ENCODE measurements at places on chromosomes 7 and 10.

DNA sequence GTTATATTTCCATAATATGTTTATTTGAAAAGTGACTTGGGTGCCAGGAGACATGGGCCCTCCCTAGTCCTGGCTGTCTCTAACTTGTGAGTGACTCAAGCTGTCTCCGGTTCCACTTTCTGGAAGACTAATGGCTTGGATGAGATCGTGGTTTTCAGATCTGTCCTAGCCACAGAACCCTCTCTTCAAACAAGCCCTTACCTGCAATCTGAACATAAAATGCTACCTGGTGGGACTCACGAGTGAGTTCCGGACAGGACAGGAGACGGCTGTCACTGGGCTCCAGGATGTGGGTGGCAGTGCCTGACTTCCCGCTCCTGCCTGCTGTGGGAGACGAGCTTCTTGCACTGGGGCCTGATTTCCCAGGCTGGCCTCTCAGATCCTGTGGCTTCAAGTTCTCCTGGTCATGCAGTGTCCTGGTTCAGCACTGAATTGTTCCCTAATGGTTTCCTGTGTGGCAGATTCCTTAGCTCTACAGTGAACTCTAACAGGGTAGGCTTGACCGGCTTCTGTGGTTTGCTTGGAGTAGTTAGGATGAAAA is 26.0 kb upstream of the PFKFB3 start:
- DNase-seq: no peak

GRCh38 chr10:9437131-9437530 is 1382.6 kb downstream of the GATA3 start:
- no peak for DNase-seq

DNA sequence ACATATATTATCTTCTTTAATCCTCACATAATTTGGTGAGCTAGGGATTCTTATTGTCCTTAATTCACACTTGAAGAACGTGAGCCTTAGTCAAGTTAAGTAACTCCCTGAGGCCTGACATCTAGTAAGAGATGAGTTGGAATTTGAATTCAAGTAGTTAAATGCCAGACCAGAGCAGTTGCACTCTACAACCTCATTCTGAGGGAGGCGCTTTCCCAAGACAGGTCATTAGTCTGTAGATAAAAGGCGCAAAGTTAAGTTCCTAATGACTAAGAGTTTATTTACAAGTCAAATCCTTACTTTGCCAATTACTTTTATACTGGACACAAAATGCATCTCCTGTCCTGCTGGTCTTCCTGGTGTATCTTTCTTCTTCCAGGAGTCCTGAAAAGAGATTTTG is 3.6 kb upstream of the EXOC6 start:
- DNase-seq: no peak

DNA sequence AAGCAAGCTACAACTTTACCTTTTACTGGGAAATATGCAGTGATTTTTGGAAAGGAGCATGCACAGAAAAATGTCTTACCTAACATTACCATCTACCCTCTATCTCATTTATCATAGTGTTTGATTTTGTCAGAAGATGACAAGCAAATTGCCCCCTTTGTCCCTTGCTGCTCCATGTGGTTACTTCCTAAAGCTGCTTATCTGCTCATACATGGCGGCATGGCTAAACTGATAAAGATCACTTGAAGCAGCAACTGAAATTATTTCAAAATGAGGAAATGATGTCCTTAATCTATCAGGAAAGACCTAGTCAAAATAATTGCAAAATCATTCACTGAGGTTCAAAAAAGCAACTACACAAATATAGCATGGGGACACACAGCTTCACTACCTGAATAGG is 1198.5 kb upstream of the SORCS1 start:
- DNase-seq: no peak

DNA sequence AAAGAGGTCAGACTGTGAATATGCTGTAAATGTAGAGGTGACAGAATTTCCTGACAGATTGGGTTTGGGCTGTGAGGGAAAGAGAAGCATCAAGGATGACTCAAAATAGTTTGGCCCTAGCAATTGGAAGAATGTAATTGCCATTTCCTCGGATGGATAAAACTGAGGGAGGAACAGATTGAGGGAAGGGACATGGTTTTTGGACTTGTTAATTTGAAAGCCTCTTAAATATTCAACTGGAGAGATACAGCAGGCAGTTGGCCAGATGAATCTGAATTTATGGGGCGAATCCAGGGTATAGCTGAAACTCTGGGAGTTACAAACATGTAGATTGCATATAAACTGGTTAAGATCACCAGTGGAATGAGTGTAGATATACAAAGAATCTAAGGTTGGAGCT is 3.4 kb downstream of the VPS50 start:
- DNase-seq: no peak

DNA sequence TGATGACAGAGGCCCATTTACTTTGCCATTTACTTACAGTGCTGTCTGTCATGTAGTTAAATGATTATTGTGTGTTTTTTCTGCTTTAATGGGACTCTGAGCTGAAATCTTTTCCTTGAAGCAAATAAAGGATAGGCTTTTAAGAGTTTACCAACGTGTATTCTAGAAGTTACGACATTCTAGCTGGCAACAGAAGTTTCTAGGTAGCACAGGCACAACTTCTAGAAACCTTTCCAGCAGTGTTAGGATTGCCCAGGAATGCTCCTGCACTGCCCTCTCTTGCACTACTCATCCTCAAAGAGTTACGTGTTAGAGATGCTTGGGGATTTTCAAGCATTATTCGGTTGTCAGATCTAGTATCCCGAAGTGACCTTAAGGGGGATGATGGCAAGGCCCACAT is 42.5 kb upstream of the TMEM236 start:
- DNase-seq: no peak
